ENCODE measurements at places on chromosomes 12 and 14.

DNA sequence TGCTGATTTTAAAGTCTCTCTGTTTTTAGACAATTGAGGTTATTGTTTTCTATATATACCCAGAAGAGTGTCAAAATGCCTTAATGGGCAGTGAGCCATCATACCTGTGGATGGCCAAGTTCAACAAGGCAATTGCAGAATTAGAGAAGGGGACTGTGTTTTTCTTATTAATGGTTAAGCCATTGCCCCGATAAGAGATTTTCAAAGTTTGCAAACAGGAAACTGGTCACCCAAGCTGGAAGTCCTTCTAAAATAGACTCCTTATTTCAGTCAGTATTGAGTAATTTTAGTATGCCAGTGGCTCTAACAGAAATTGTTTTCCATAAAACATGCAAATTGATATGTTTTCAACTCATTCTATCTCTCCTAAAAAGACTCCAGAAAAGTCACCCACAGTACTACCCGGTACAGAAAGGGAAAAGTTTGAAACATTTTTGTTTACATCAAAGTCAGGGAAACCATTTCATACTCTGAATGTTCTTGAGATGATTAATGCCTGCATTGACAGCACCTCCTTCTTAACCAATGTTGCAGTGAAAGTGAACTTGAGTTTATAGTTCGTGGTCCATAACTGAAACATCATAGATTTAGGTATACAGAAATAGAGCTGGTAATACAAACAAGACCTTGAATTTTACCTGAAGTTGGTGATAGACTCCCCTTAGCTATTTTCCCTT lies 191.1 kb downstream of the TMX1 start:
- no peak for DNase-seq

- DNase-seq, result no peak
Observed at GRCh38 chr14:103198131-103199105, 75.2 kb downstream of the TNFAIP2 start.

DNA sequence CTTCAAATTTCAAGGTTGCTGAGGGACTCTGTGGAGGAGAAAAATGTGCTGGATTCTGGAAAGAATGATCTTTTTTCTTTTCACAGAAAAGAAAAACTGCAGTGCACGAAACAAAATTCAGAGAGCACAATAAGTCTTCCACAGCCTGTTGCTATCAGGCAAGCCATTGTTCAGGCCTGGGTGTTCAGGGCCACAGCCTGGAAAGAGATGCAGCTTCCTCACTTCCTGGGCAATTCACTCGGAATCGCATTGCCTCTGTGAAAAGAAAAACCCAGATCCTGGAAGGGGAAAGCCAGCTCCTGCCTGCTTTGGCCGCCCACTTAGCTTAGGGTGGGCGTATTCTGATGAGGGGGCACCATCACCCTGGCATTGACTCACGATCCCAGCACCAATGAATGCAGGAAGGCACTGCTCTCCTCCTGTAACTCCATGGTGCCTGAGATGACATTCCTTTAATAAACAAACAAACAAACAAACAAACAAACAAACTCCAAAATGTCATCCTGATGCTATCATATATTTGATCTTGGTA lies 863.9 kb downstream of the BCL11B start:
- no peak for DNase-seq

DNA sequence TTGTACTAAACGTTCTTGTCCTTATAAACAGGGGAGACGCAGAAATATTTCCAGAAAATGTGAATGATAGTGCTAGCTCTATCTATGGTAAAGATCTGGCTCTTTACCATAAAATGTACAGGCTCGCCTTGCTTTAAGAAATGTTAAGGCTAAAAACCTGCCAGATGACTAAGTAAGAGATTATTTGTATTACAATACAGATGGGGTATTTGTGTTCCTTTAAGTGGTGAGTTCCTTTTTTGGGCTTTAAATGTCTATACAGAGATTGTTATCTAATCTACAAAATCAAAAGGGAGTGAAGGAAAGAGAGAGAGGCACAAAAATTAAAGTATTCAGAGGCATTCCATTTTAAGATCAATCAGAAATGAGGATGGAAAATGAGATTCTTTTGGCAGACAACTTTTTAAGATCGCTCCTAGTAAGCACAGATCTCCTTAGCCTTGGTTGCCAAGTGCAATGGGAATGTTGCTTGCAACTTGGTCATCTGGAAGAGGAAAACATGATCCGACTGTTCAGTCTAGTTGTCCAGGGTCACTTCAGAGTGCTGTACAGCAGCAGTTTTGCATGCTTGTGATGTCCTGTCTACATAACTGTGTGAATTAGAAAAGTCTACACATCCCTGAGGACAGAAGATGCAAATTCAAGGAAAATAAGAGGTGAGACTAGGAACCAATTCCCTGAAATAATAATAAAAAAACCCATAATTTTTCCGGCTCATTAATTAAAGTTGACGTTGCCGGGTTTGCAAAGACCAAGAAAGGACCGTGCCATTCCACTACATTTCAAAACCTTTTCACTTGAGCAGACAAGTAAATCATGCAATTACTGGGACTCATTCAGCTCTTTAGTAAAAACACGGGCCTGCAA lies 380.8 kb downstream of the EGLN3 start:
- DNase-seq, result no peak

- DNase-seq, result peak; percentile 9
Observed at GRCh38 chr12:64611341-64612284, 1.3 kb downstream of the RASSF3 start.

- DNase-seq, result no peak
Observed at GRCh38 chr14:22865424-22866405, 5.8 kb upstream of the LRP10 start.

All from T-helper 2 cell treated with Interferon-gamma antibody and Interleukin-4, amounts not matched to agents 5 μg/mL and 100 μg/mL, for 36 hours (primary cell).